ENCODE measurements at places on chromosomes 13 and 19.
A peak's percentile ranks its signal among the peaks of the same experiment; 100 is the strongest.

GRCh38 chr13:110643324-110643723 is 28.0 kb downstream of the NAXD start:
- no peak for DNase-seq

DNA sequence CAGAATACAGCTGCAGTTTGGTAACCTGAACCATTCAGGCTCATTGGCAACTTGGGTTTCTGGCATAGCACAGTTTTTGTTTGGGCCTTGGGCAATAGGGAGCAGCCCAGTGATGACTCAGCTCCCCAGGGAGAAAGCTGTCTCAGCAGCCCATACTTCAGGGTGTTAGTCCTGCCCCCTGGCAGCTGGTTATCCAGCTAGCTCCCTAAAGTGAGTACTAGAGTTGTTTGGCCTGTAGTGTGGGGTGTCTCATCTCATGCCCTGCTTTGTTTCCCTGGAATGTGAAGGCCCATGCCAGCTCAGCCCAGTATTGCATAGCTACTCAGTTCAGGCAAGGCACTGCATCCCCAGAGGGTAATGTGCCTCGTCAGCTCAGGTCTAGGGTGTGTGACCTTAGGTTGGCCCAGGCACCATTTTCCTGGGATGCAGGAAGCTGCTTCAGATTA is 18.2 kb upstream of the ZNF543 start:
- no peak for DNase-seq

DNA sequence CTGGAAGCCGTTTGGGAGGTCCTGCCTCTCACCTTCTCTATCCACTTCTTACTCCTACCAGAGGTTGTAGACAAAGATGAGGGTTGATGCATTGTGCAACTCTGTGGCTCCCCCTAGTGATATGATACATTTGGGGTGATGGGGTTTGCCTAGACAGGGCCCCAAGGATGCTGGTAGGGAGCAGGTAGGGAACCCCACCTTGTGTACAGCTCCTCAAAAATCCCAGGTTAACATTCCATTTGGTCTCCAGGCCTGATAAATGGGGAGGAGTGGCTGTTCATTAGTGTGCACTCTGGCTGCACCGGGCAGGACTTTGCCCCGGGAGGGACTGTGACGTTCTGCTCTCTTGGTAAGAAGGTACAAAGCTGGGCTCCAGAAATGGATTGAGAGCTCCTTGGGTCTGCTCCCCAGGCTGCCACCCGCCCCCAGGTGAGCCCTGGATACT is 19.2 kb downstream of the SIGLEC8 start:
- DNase-seq, result no peak

DNA sequence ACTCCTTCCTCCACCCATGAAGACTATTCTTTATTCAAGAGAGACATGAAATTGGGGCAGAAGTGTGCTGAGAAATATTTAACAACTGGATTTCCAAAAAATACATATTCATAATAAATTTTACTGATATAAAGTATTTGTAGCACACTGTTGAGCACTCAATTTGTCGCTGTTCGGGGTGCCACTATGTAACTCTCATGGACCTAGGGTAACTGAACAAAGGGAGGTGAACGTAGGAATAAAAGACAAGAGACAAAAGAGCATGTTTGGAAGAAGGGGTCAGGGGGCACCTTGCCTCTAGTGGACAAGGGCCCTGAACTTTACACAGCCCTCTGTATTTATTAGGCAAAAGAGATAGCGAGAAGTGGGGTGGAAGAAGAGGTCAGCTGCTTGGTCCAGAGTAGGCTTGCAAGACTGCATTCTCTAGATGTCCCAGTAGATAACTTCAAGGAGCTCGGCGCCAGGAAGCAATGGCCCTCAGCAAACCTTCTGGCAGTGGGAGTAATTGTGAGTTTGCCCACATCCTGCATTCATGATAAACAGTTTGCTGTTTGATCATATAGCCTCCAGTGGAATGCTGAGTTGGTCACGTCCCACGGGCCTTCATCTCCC is 4.5 kb upstream of the ZNF175 start:
- no peak for DNase-seq

DNA sequence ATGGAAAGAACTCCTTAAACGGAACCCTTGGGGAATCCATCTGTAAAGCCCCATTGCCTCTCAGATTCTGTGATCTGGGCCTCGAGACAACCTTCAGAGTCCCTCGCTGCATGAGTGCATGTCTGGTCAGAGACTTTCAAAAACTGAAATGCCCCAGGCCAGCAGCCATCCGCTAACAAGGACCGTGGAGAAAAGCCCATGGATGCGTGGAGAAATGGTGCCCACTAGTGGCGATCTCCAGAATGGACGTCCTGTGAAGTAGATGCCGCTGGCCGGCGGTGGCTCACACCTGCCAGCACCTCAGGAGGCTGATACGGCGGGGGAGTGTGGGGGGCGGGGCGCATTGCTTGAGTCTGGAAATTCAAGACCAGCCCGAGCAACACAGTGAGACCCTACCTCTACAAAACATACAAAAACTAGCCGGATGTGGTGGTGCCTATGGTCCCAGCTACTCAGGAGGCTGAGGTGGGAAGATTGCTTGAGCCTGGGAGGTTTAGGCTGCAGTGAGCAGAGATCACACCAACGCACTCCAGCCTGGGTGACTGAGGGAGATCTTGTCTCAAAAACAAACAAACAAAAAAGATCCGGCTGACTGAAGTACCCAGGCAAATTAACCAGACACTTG is 7.9 kb upstream of the CDC16 start:
- peak; percentile 67 for DNase-seq

- no peak for DNase-seq
Measured at GRCh38 chr13:108419768-108420167, 150.2 kb downstream of the TNFSF13B start.

- DNase-seq, result peak; percentile 66
Measured at GRCh38 chr19:38729653-38730469, 14.4 kb downstream of the CAPN12 start.

DNA sequence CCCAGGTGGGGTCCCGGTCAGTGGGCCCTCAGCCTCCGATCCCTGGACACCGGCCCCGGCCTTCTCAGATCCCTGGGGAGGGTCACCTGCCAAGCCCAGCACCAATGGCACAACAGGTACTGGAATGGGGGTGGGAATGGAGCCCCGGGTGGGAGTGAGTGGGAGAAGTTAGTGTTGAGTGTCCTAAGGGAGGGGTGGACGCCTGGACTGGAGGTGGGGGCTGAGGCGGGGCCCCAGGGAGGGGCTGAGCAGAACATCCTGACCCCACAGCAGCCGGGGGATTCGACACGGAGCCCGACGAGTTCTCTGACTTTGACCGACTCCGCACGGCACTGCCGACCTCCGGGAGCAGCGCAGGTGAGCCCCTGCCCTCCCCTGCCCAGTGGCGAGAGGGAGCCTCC is 17.7 kb downstream of the EPN1 start:
- no peak for DNase-seq

GRCh38 chr13:38099751-38100150 is 230.2 kb upstream of the TRPC4 start:
- DNase-seq, result no peak

GRCh38 chr13:89514534-89515312 is 1832.8 kb upstream of the MIR17HG start:
- no peak for DNase-seq

DNA sequence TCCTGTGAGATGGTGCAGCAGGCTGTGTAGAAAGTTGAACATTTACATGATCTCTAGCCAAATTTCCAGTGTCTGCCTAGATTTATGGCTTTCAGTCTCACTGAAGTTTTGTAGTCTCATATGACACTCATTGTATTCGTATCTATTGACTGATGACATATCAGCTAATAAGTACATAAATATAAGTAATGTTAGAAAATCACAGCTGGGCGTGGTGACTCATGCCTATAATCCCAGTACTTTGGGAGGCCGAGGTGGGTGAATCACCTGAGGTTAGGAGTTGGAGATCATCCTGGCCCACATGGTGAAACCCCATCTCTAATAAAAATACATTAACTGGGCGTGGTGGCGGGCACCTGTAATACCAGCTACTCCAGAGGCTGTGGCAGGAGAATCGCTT is 54.7 kb upstream of the HTR2A start:
- no peak for DNase-seq

DNA sequence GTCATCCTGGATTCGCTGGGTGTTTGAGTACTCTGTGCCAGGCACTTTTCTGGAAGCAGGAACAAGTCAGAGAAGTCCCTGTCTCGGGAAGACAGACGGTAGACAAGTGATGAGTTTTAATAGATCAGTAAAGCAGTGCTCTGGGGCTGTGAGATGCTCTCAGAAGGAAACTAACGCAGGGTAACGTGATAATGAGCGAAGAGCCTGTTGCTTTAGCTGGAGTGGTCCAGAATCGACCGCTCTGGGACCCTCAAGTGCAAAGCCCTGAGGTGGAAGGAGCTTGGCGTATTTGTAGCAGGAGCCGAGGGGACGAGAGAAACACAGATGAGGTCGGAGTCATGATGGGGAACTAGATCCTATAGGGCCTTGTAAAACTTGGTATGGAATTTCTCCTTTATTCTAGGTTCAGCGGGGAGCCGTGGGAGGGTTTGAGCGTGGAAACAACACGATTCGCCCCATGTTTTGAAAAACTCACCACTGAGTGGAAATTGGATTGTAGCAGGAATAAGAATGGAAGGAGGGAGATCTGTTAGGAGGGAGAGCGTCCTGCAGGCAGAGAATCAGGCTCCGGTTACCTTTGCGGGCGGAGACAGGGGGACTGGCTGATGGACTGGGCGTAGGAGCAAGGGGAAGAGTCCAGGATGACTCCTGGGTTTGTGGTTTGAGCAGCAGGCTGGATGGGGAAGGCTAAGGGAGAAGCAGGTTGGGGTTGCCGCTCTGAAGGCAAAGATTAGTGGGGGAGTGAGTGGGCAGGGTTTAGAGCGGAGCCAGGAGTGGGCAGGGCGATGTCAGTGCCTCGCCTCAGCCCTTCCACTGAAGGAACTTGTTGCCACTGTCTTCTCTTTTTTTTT is 763 bp downstream of the POLD1 start:
- no peak for DNase-seq

DNA sequence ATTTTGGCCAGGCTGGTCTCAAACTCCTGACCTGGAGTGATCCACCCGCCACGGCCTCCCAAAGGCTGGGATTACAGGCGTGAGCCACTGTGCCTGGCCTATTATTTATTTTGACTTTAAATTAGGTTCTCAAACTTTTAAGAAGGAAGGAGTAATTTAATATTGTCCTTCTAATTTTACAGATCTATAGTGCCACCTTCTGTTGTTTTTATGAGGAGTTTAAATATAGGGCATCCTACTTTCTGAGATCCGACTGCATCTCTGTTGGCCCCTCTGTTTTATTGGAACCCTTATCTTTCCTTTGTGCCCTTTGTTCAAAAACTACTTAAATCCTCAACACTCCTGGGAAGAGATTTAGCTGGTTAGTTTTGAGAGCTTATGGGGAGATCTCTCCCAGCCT is 25.4 kb upstream of the ZMYM5 start:
- no peak for DNase-seq

- no peak for DNase-seq
Measured at GRCh38 chr13:77375560-77376108, 48.7 kb upstream of the MYCBP2 start.

DNA sequence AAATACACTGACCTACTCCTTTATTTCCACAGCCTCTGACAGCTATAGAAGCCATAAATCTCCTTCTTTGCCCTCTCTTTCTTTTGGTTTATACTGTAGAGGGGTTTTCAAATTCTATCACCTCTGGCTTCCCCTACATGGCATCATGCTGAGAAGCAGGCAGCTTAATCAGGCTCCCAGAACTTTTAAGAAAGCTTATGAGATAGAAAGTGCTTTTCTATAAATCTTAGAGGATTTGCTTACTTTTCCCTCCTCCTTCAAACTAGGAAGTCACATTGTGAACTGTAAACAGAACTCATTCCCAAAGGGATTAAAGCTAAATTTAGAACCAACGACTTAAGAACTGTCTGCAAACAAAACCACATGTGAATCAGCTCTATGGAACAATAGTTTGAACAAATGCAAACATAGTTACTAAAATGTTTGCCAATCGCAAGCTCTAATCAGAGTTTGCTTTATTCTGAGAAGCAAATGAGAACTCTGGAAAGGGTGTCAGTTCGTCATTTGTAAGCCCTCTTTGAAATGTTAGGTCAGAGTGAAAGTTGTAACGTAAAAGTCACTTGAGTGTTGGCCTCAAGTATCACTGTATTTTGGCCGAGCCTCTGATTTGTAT is 344.1 kb downstream of the RFC3 start:
- DNase-seq, result no peak

DNA sequence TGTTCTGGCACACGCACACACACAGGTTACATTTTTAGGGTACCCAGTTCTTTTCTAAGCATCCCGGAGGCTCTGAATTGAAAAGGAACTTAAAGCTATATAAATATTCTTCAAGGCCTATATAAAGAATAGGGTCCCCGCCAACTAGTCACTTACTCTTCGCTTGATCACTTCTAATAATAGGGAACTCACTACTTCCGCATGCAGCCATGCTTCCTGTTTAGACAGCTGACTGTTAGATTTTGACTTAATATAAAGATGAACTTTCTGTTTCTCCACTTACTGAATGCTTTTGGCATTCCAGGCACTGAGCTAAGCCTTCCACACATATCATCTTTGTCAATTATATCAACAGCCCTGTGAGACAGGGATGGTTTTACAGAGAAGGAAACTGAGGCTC is 259.6 kb downstream of the TSHZ3 start:
- no peak for DNase-seq

DNA sequence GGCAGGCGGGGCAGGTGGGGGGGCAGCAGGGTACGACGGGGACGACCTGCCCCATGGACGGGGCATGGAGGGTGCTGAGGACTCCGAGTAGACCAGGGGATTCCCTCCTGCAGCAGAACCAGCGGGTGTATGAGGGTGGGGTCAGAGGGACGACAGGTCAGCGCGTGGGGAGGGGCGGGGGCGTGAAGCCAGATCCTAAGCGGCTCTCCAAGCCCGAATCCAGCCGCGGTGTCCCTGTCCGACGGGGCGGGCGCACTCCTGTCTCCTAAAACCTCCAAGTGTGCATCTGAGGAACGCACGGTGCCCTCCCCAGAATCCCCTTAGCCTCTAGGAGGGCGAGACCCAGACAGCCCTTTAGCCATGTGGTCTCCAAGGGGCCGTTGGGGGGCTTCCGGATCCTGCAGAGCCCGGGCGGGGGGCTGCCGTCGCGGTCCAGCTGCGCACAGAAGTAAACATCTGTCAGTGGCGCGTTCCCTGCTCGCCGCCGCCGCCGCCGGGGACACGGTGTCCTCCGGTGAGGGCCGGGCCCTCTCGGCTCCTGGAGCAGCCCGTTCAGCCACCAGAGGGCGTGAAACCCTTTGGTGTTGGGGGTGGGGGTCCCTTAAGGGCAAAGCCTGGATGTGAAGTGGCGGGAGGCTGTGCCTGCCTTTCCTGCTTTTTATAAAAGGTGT is 730 bp downstream of the NRTN start:
- DNase-seq, result no peak

- no peak for DNase-seq
Measured at GRCh38 chr19:37961198-37961597, 54.2 kb downstream of the SIPA1L3 start.

GRCh38 chr13:101835920-101836319 is 383.4 kb downstream of the ITGBL1 start:
- no peak for DNase-seq

All from stimulated activated CD8-positive, alpha-beta memory T cell treated with anti-CD3 and anti-CD28 coated beads, Interleukin-4, amount 100 ng/mL, for 4 hours (primary cell).